ENCODE measurements at places on chromosomes 7 and 10.

DNA sequence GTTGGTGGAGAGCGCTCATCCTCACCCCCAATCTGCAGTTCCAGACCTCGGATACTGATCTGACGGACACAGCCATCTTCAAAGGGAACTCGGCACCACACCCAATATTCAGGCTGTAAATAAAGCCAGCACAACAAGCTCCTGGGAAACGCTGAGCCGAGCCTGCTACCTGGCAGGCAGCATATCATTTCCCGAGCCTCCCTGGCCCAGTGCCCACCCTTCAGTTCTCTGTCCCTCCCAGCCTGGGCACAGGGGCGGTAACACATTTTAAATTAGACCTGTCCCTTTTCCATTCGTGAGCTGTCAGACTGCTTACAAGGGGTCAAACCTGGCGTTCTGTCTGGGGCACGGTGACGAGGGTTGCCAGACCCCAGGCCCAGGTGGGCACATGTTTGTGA lies 250.5 kb downstream of the ARHGAP12 start:
- no peak for DNase-seq

- DNase-seq, result no peak
Observed at GRCh38 chr10:114477285-114477684, 73.0 kb upstream of the AFAP1L2 start.

GRCh38 chr10:23448802-23449570 lies 10.1 kb downstream of the OTUD1 start:
- no peak for DNase-seq

GRCh38 chr7:12754179-12754578 lies 66.7 kb downstream of the ARL4A start:
- no peak for DNase-seq

DNA sequence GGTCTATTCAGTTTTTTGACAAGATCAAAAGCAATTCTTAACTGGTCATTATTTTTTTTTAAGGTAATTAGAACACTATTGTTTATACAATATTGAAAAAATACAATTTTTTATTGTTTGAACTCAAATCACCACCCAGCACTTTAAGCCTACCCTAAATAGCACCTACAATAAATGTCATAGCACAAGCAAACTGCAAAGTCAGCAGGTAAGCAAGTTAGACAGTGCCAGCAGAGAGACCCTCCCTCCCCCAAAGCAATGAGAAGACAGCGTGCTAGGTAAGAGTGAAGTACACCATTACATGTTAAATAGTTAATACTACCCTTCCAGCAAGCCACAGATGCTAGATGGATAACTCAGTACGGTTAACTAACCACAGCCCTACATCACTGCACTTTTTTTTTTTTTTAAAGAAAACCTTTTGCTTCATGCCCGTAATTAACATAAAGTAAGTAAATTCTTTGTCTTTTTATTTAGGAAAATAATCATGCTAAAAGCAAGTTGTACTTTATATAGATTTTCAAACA lies 120.0 kb downstream of the UBE2H start:
- DNase-seq, result no peak

- DNase-seq, result no peak
Observed at GRCh38 chr7:143013893-143014292, 13.0 kb downstream of the OR9A2 start.

DNA sequence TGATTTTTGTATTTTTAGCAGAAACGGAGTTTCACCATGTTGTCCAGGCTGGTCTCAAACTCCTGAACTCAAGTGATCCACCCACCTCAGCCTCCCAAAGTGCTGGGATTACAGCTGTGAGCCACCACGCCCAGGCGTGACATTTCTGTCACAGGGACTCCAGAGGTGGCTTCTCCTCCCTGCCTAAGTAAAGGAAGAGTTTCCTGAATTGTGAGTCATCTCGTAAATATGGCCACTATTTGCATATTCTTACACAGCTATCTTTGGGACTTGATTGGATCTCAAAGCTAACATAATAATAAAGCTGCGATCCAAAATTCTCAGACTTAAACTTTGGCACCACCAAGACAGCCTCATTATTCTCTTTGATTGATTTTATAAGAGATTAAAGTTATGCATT lies 50.1 kb downstream of the ADARB2 start:
- DNase-seq, result no peak

DNA sequence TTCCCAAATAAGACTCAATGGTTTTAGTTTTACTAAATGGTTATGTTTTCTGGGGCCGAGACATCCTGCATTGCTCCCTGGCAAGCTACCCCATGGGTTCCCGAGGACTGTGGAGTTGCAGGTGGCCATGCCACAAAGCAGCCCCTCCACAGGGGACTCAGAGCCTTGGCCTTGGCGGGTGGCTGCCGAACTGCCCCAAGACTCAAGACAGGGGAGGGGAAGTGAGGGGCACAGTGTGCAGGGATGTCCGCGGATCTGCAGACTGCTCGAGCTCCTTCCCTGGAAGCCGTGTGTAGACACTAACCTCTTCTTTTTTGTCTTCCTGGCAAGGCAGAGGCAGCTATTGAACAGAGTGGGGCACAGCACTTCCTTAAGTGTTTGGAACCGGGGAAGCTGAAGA lies 154.6 kb downstream of the EBF3 start:
- no peak for DNase-seq

GRCh38 chr7:41786404-41786803 lies 83.5 kb upstream of the INHBA start:
- DNase-seq, result no peak

GRCh38 chr7:31133497-31133896 lies 81.4 kb downstream of the ADCYAP1R1 start:
- no peak for DNase-seq

- DNase-seq, result no peak
Observed at GRCh38 chr7:131164025-131164925, 163.4 kb upstream of the MKLN1 start.

GRCh38 chr10:63664341-63664885 lies 143.2 kb downstream of the REEP3 start:
- DNase-seq, result no peak

GRCh38 chr10:50470345-50470744 lies 153.4 kb downstream of the SGMS1 start:
- DNase-seq, result no peak

DNA sequence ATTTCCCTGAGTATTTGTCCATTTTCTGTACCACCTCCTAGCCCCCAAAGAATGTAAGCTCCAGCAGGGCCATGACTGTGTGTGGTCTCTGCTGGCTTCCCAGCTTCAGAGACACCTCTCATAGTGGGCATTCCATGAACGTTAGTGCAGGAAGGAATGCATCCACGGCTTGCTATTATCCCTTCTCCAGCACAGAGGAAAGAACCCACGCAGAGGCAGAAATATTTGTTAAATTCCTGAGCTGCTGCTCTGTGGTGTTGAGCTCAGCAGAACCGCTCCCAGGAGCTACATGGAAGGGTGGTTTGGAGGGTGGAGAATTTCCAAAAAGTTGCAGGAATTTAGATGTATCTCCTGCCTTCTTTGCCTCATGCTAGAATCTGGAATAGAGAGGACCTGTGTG lies 275.2 kb downstream of the POU6F2 start:
- no peak for DNase-seq

- no peak for DNase-seq
Observed at GRCh38 chr10:78249690-78250089, 216.0 kb downstream of the RPS24 start.

DNA sequence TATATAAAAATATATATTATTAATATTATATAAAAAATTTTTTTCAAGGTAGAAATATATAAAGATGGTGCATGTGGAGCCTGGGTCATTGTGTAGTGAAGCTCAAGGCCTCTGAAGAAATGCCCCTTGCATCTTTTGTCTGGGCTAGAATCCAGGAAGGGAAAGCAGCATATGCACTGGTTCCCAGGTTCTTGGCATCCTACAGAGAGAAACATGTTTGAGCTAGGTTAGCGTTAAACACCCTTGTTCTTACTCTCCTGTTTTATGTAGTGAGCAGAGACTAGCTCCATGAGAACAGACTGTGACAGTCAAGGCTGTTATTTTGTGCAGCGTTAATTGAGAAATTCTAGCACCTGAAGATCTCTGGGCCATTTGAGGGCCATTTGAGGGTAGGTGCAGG lies 116.1 kb downstream of the POM121L12 start:
- no peak for DNase-seq

DNA sequence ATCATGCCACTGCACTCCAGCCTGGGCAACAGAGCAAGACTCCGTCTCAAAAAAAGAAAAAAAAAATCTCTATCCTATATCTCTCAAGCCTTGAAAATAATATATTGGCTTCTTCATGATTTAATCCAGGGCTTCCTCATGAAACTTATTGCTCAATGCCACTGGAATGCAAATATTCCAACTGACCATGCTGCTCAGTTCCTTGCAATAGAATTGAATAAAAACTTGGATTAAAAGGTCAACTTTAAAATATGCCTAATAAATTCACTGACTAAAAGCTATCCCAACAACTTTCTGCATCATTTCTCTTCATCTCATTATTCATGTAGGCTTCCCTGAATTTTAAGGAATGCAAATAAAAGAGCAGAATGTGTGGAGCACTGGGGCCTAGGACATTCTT lies 42.1 kb upstream of the NOBOX start:
- no peak for DNase-seq

GRCh38 chr7:78473021-78473420 lies 674.4 kb downstream of the PHTF2 start:
- DNase-seq, result no peak

- DNase-seq, result no peak
Observed at GRCh38 chr7:121011401-121011800, 22.9 kb downstream of the CPED1 start.

DNA sequence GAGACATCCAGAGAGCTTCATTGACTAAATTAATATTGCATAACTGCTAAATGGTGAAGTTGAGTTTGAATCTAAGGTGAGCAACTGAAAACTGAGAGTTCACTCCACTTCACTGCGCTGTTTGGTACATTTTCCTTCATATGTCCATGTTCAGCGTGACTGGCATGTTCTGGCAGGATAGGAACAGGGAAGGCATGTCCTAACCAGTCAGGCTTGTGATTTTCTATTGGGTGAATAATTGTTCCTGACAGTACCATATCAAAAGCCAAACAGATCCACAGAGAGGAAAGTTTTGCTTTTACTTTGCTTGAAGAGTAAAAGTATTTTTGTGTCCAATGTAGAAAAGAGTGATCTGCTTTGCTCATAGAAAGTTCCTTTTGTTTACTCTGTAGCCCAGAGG lies 53.2 kb downstream of the WDFY4 start:
- DNase-seq, result no peak

GRCh38 chr7:7562736-7563135 lies 3.9 kb upstream of the MIOS start:
- no peak for DNase-seq

DNA sequence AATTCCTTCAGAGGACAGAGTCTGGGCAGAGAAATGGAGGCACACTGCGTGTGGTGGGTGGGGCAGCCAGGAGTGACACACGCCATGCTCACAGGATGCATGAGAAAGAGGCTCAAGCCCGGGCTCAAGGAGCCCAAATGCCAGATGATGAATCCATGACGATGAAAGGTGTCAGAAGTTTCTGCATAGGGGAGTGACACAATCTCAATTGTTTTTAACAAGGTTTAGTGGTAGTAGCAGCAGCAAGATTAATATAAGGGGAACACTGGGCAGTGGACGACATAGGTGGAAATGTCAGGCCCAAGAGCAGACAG lies 126.1 kb downstream of the TNS3 start:
- no peak for DNase-seq

- DNase-seq, result no peak
Observed at GRCh38 chr7:136953386-136953785, 84.9 kb downstream of the CHRM2 start.

DNA sequence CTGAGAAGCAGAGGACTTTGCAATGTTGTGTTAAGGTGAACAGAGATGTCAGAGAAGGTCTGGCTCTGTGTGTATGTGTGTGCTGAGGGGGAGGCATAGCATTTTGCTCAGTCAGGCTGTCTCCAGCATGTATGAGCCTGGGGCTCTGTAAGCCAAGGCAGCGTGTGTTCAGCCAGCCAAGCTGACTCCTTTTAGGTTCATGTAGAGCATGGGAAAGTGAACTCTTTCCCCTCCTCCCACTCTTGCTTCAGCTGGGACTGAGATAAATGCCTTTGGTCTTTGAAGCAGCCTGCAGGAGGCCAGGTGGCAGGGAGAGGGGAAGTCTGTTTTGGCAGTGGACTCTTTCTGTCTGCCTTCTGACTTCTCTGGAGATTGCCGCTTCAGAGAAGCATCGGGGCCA lies 3.8 kb downstream of the SFXN2 start:
- no peak for DNase-seq

All from NCI-H187 (cell line).